Sigmoid colon (tissue), 7 donors: ENCODE measurements at places on chromosomes 2 and 18. TPM values are rescaled to one million over a fixed set of nuclear protein-coding genes. Genes with fewer than 3 reads are reported as not detected.

DNA sequence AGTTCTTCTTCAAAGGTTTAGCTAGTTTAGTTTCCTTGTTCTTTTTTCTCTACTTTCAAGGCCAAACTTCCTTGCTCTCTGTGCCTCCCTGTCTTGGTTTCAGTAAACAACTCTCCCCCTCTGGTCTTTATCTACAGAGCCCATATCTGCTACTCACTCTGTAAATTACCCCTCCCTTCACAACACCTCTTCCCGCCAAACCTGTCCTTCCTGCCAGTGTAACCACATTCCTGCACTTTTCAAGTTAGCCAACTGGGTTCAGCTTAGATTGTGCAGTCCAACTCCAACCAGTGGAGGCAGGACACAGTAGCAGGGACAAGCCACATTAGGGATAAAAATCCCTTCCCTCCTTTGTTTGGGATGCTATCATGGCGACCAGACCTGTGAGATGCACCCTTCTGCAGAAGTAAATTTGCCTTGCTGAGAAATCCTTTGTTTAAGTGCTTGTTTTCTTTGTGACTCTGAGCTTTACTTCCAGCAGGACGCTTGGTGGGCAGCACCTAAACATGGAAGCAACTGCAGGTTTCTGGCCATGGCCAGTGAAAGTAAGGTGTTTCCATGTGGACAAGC is 706.0 kb downstream of the KCNJ3 start:
- no peaks in the 10 kb centered on the region for H3K27me3 ChIP-seq
- H3K27ac ChIP-seq = no peak overlapping the region
- no peak overlapping the region for H3K4me3 ChIP-seq

Gene TRIM54
- not detected for total RNA-seq

Gene SULT1C2
- 0.28 TPM for total RNA-seq

- no peak overlapping the region for H3K4me3 ChIP-seq
- no peaks in the 10 kb centered on the region for H3K4me1 ChIP-seq
- H3K27me3 ChIP-seq = no peaks in the 10 kb centered on the region
- no peak overlapping the region for H3K27ac ChIP-seq
- DNase-seq = no peak
Observed at GRCh38 chr18:56569416-56569815, 69.0 kb downstream of the TXNL1 start.

Gene RAB6C
- total RNA-seq = not detected

Gene NAGK
- total RNA-seq = 72.8 TPM

Gene HOXD1
- total RNA-seq = 0.71 TPM

- H3K27me3 ChIP-seq = no peaks in the 10 kb centered on the region
- no peaks in the 10 kb centered on the region for H3K36me3 ChIP-seq
- H3K27ac ChIP-seq = peak within 1 kb of the TSS; percentile 58
- H3K4me3 ChIP-seq = peak within 1 kb of the TSS; percentile 47
- DNase-seq = peak; percentile 89
- H3K4me1 ChIP-seq = peaks cover 18% of the 10 kb centered on the region
Observed at GRCh38 chr2:218607436-218608115, at the start of gene PLCD4. Gene PLCD4, plus strand, starts transcription at chr2:218607899. Its CDS starts 7,841 bp downstream, at chr2:218615740.

GRCh38 chr2:205885492-205886099 is 200.4 kb downstream of the INO80D start:
- H3K4me3 ChIP-seq = no peak overlapping the region
- H3K27ac ChIP-seq = peak overlapping the region; percentile 80
- H3K4me1 ChIP-seq = peaks cover 34% of the 10 kb centered on the region
- no peaks in the 10 kb centered on the region for H3K27me3 ChIP-seq
- DNase-seq = peak; percentile 95

DNA sequence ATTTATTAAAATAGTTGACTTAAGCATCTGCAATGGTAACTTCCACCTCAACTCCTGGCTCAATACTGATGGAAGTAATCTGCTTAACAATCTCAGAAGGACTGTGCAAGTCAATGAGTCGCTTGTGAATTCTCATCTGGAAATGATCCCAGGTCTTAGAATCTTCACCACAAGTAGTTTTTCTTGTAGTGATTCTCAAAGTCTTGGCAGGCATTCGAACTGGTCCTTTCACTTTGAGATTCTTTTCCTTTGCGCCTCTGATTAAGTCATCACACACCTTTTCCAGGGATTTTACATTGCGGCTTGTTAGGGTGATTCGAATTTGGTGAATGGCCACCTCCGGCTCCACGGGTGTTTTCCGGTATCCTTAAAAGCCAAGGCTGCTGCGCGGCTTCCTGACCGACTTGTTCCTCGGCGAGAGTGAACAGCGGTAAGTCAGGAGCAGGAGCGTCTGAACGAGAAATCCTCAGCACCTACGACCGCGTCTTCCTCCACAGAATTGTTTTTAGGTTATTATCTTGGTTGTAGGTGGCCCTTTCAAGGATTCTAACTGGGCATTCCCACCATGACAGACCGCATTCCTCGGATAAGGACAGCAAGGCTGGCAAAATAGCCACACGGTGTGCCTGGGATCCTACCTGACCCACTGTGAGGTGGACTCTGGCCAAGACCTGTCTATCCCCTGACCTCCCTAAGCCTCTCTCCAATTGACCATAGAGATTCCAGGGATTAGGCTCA is 23.8 kb upstream of the SLC20A1 start:
- no peaks in the 10 kb centered on the region for H3K36me3 ChIP-seq
- no peak overlapping the region for H3K27ac ChIP-seq
- DNase-seq = peak; percentile 34

Gene RBBP8
- total RNA-seq = 13.2 TPM

- no peak for DNase-seq
- no peak overlapping the region for H3K4me3 ChIP-seq
- no peaks in the 10 kb centered on the region for H3K4me1 ChIP-seq
- H3K27me3 ChIP-seq = no peaks in the 10 kb centered on the region
- no peaks in the 10 kb centered on the region for H3K36me3 ChIP-seq
Observed at GRCh38 chr2:204407204-204408014, 137.9 kb upstream of the PARD3B start.

Gene HPCAL1
- total RNA-seq = 27.7 TPM

Gene YWHAQ
- total RNA-seq = 216 TPM

GRCh38 chr2:180573951-180574350 is 406.5 kb upstream of the UBE2E3 start:
- no peaks in the 10 kb centered on the region for H3K27me3 ChIP-seq
- H3K27ac ChIP-seq = no peak overlapping the region
- DNase-seq = no peak
- H3K4me1 ChIP-seq = peaks cover 6% of the 10 kb centered on the region
- H3K4me3 ChIP-seq = no peak overlapping the region

DNA sequence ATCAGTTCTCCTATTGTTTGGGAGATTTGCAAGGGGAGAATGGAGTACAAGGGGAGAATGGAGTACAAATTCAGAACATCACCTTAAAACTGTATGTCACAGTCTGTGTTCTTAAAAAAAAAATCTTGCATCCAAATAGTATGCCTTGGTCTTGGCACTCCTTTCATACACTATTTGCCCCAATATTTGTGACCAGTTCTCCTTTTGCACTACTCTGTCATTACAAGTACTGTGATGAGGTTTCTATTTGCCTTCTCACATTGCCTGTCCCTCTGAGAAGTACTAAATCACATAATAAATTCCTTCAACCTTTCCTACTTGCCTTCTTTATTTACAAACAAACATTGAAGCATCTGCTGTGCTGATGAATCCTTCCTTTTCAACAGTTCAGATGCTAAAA is 36.0 kb upstream of the NCK2 start:
- H3K27ac ChIP-seq = no peak overlapping the region
- no peak overlapping the region for H3K4me3 ChIP-seq
- H3K36me3 ChIP-seq = no peaks in the 10 kb centered on the region
- DNase-seq = no peak
- H3K4me1 ChIP-seq = no peaks in the 10 kb centered on the region
- H3K27me3 ChIP-seq = no peaks in the 10 kb centered on the region

GRCh38 chr2:25387876-25388449 is 46.2 kb upstream of the DNMT3A start:
- no peak for DNase-seq
- no peaks in the 10 kb centered on the region for H3K4me1 ChIP-seq
- no peaks in the 10 kb centered on the region for H3K36me3 ChIP-seq
- no peak overlapping the region for H3K27ac ChIP-seq

GRCh38 chr2:53437371-53437770 is 330.2 kb upstream of the CHAC2 start:
- H3K27me3 ChIP-seq = no peaks in the 10 kb centered on the region
- no peak overlapping the region for H3K4me3 ChIP-seq
- H3K4me1 ChIP-seq = no peaks in the 10 kb centered on the region
- no peak overlapping the region for H3K27ac ChIP-seq
- no peaks in the 10 kb centered on the region for H3K36me3 ChIP-seq

DNA sequence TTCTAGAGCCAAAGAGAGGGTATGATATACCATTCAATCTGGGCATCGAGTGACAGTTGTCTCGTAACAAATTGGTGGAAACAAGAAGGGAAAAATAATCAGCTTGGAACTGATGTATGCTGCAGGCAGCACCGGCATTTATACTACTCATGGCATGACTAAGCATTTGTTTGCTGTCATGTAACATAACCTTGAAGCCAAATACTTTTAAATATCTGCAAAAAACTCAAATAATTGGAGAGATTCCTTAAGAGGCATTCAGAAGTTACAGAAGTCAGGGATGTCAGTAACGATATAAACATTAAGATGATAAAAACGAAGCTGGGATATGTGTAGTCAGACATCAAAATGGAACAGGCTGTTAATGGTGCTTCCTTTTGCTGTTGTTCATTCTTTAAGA is 157.3 kb upstream of the MMADHC start:
- H3K27me3 ChIP-seq = no peaks in the 10 kb centered on the region
- H3K4me1 ChIP-seq = peaks cover 11% of the 10 kb centered on the region
- no peaks in the 10 kb centered on the region for H3K36me3 ChIP-seq
- H3K27ac ChIP-seq = no peak overlapping the region
- no peak overlapping the region for H3K4me3 ChIP-seq

DNA sequence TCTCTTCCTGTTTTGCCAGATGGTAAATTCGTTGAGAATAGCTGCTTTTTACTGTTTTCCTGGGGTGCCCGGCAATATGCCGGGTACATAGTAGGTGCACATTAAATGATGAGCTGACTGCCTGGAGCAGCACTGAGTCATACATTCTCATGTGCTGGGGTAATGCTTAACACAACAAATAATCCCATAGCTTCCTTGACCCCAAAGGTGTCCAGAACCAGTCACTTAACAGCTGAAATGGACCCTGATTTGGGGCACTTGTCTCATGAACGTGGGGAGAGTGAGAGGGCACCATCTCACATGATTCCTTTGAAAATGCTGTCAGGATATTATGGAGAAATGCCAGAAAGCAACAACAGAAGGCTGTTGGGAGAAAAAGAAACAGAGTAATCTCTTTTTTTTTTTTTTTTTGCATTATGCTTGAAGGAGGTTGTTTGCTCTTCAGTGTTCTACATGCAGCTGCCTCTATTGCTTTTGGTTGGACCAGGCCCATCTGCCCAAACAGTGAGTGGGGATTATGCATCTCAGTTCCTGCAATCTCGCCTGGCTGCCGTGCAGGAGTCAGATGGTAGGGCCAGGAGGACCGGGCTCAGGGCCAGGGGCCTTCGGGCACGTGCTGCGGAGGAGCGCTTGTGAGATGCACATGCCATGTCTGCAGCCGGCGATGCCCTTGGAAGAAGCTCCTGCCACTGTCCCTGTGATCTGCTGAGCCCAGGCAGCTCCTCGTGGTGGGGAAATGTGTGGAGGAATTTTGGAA is 162.1 kb downstream of the SH3RF3 start:
- DNase-seq = peak; percentile 72
- no peak overlapping the region for H3K27ac ChIP-seq
- no peaks in the 10 kb centered on the region for H3K27me3 ChIP-seq
- H3K4me1 ChIP-seq = no peaks in the 10 kb centered on the region
- no peak overlapping the region for H3K4me3 ChIP-seq

DNA sequence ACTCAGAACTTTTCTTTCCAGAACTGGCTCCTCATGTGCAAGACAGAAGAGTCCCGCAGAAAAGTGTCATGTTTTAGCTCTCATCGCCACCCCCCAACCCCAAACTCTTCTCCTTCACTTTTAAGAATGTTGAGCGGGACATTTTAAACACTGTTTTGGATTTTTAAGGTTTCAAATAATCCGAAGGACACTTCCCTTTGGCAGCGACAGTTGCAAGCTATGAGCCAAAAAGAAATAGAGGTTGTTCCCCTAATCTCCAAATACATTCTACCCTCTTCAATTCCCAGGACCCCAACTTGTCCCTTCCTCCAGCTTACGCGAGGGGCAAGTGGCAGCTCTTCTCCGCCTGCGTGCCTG is 678 bp upstream of the UBE2E3 start:
- H3K4me1 ChIP-seq = no peaks in the 10 kb centered on the region
- H3K27ac ChIP-seq = peak overlapping the region; percentile 82
- H3K36me3 ChIP-seq = no peaks in the 10 kb centered on the region
- no peaks in the 10 kb centered on the region for H3K27me3 ChIP-seq
- peak overlapping the region; percentile 62 for H3K4me3 ChIP-seq

Gene SEH1L
- total RNA-seq = 16.3 TPM

Gene SLC23A3
- 3.9 TPM for total RNA-seq

DNA sequence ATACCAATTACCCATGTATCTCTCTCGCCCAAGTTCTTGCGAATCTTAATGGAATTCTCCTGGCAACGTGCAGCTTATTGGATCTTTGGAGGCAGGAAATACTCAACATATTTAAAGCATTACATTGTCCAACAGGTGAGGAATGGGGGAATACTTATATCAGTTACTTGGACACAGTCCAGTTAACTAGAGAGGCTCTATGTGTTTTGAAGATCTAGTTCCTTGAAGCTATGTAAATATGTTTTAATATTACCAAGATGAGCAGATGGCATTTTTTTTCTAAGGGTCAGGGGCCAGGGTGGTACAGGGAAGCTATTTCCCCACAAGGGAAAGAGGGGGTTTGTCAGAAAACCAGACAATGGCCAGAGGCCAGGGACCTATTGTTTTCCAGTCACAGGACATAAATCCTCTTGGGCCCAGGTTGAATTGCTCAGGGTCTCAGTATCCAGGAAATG is 26.8 kb upstream of the MC5R start:
- no peak overlapping the region for H3K27ac ChIP-seq
- DNase-seq = no peak
- no peaks in the 10 kb centered on the region for H3K4me1 ChIP-seq
- no peaks in the 10 kb centered on the region for H3K27me3 ChIP-seq
- no peaks in the 10 kb centered on the region for H3K36me3 ChIP-seq

- no peak overlapping the region for H3K27ac ChIP-seq
- H3K36me3 ChIP-seq = no peaks in the 10 kb centered on the region
- H3K4me3 ChIP-seq = no peak overlapping the region
Observed at GRCh38 chr2:57126410-57126809, 920.2 kb upstream of the VRK2 start.

Gene SERPINB11
- total RNA-seq = not detected

DNA sequence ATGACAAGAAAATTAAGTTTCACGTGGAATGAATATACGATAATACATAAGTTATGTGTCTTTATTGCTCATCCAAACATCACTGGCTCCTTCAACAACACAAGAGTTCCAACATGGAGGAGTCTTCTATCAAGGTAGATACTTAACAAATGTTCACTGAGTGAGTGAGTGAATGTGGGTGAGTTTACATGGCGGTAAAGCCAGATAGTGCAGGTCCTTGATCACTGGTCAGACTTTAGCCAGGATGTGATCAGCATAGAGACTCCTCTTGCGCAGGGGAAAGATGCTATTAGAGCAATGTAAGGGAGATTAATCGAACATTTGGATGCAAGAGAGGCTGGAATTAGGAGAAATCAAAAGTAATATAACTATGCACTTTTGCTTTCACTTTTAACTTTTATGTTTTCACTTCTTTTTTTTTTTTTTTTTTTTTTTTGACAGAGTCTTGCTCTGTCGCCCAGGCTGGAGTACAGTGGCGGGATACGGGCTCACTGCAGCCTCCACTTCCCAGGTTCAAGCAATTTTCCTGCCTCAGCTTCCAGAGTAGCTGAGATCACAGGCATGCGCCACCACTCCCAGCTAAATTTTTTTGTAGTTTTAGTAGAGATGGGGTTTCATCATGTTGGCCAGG is 249.0 kb upstream of the ID2 start:
- no peaks in the 10 kb centered on the region for H3K27me3 ChIP-seq
- DNase-seq = no peak
- no peaks in the 10 kb centered on the region for H3K36me3 ChIP-seq
- H3K27ac ChIP-seq = no peak overlapping the region
- H3K4me1 ChIP-seq = peaks cover 15% of the 10 kb centered on the region
